ENCODE measurements at places on chromosomes 2 and 18.

DNA sequence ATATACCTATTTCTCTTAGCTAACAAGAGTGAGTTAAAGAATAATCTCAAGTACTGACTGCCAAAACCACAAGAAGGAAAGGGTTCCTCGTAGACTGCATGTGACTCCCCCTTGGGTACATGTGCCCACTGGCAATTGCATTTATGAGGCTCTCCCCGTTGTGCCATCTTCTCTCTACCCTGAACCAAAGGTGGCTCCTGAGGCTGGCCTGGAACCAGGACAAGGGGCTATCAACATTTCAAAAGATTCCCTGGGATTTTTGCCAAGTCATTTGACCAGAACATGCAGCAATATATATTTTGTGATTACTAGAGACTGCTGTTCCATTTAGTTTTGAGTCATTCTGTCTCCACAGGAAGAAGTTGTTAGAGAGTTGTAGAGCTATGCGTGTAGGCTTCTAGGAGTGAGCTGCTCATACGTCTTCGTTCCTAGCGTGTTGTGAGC is 45.8 kb downstream of the LAMA3 start:
- DNase-seq = no peak

DNA sequence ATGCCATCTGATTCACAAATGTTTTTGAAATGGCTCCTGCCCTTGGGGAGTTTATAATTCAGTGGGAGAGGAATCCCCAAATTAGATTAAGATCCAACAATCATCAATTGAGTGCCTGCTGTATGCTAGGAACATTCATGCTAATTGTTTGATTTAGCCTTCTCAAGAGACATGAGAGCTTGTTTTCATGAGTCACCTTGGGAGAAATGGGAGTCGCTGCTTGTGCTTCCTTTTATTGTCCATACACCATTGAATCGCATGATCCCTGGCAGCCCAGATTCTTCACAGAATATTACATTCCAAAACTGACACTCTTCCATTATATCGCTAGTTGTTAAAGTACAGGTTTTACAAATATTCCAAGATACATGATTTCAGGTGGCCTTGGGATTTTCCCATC is 106.0 kb upstream of the MAP3K20 start:
- DNase-seq = no peak

- no peak for DNase-seq
Measured at GRCh38 chr2:103288696-103289095, 526.9 kb downstream of the TMEM182 start.

- DNase-seq = no peak
Measured at GRCh38 chr2:157259960-157260359, 2.5 kb downstream of the GALNT5 start.

- no peak for DNase-seq
Measured at GRCh38 chr2:107187870-107188269, 301.9 kb upstream of the ST6GAL2 start.

GRCh38 chr2:109486711-109487535 is 126.8 kb downstream of the SEPTIN10 start:
- DNase-seq = no peak

- no peak for DNase-seq
Measured at GRCh38 chr2:143694335-143694734, 565.1 kb downstream of the ARHGAP15 start.

DNA sequence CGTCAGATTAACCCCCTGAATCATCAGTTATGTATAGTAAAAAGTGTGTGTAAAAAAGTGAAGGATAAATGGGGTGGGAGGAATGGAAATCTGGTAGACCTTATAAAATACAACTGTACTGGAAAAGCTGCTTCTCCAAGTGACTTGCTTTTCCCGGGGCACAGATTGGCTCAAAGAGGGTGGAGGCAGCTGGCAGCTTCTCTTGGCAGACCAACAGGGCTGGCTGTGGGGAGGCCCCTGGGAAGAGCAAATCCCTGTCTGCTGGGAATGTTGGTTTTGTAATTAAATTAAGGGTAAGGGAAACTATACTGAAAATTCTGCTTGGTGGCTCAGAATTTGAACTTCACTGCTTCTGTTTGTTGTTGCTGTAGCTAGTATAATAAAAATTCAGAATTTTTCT is 154.2 kb upstream of the DLX2 start:
- DNase-seq = no peak

DNA sequence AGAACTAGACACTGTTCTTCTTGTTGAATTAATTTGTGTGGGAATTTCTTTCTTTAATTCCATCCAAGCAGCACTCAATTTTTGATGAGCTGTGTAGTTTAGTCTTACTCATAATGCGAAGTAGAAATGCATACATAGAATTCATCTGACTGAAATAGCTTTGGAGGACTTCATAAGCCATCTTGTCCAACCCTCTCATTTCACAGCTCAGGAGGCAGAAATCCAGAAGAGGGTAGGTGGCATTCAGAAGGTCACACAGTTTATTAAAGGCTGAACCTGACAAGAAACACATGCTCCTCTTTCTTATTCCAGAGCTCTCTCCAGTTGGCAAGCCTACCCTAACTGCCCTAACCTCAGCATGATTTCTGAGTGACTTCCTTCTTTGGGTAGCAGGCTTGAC is 169.2 kb upstream of the NOSTRIN start:
- DNase-seq = no peak

- no peak for DNase-seq
Measured at GRCh38 chr2:573025-573424, 104.2 kb downstream of the TMEM18 start.

DNA sequence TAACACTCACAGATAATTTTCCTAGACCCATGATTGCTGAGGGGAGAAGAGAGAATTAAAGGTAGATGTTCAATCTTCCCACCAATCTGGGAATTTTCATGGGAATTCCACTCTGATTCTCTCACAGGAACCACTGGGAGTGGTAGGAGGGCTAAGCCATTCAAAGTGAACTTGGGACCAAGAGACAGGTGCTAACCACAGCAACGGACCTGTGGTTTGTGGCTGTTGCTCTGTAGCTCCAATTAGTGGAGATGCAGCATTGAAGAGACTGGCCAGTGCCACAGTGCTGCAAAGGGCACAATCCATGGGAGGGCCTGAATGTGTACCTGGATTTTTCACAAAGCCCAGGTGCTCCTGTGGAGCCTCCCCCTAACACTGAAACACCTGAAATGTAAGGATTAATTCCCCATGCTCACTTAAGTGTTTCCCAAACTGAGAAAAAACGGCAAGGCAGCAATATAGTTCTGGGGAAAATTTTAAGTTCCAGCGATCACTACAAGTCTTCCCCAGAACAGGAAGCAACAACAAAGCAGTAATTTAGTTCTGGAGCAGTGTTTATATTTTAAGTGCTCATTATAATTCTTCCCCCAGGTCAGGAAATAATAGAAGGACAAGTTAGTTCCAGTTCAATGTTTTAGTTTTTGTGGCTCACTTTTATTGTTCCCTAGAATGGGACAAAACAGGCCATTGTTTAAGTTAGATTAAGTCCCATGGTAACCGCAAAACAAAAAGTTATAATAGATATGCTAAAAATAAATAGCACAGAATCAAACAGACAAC is 1045.8 kb downstream of the CNTNAP5 start:
- DNase-seq = no peak

DNA sequence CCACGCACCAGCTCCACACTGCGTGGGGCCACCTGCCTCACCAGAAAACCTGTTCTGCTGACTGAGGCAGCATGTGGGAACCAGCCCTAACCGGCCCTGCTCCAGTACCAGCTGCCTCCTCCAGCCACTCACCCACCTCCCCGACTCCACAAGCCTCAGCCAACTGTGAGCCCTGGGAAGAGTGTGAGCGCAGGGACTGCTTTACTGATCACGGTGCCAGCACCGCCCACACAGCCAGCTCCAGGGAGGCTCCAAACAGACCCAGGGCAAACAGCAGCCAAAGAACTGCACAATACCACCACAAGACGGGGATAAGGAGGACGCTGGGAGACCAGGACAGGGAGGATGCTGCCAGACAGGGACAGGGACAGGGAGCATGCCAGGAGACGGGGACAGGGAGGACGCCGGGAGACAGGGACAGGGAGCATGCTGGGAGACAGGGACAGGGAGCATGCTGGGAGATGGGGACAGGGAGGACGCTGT is 28.4 kb downstream of the EIPR1 start:
- no peak for DNase-seq

All from gastrocnemius medialis (tissue), 4 donors.